Fibroblast of gingiva (primary cell): ENCODE measurements at places on chromosomes 7 and 10.

DNA sequence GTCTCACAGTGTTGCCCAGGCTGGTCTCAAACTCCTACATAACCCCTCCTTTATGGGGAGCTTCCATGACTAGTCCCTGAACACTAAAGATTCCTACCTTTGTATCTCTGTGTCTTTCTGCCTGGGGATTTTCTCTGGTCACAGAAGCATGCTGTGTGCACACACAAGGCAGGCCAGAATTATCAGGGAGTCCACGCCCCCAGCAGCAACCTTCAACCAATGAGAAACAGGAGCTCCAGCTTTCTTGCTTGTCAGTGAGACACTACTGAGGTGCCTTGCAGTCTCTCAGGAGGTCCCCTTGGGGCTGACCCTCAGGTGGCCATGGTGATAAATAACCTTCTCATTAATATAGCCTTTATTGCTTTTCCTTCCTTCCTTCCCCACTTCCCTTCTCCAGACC, 45.1 kb upstream of the AUTS2 start:
- no peak for DNase-seq

DNA sequence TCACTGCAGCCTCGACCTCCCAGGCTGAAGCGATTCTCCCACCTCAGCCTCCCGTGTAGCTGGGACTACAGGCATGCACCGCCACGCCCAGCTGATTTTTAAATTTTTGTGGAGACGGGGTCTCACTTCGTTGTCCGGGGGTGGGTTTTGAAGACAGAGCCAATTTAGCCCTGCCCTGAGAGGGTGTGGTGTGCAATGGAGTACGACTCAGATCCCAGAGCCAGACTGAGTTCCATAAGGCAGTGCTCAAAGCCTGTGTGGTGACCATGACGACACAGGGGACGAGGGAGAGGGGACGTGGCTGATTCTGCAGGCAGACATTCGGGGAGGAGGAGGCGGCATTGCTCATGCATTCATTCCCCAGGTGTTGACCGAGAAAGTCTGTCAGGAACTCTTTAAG, 72.1 kb downstream of the ZMIZ1 start:
- DNase-seq = no peak

DNA sequence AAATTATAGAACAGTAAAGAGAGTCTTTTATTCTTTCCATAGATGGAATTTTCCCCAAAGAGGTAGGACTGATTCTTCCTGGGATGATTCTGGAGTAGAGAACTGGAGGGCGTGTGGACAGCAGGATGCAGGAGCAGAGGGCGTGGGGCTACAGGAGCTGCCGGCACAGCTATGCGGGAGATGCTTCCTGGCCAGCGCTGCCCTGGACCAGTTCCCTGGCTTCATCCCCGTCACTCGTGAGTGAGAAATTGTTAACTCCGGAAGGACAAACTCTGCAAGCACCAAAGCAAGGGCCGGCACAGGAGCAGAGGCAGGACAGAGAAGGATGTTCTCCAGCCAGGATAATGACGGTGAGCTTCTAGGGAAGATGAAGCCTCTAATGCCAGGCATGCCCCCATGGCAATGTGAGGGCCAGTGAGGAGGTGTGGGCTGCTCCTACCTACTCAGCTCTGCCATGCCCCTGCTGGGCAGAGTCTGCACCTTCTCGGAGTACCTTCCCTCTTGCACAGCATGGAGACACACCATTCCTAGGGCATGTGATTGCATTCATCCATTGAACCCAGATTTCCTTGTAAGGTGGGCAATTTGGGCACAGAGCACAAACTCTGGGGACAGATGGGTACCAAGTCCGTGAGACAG, 760.9 kb upstream of the IGFBP3 start:
- peak; percentile 11 for DNase-seq

DNA sequence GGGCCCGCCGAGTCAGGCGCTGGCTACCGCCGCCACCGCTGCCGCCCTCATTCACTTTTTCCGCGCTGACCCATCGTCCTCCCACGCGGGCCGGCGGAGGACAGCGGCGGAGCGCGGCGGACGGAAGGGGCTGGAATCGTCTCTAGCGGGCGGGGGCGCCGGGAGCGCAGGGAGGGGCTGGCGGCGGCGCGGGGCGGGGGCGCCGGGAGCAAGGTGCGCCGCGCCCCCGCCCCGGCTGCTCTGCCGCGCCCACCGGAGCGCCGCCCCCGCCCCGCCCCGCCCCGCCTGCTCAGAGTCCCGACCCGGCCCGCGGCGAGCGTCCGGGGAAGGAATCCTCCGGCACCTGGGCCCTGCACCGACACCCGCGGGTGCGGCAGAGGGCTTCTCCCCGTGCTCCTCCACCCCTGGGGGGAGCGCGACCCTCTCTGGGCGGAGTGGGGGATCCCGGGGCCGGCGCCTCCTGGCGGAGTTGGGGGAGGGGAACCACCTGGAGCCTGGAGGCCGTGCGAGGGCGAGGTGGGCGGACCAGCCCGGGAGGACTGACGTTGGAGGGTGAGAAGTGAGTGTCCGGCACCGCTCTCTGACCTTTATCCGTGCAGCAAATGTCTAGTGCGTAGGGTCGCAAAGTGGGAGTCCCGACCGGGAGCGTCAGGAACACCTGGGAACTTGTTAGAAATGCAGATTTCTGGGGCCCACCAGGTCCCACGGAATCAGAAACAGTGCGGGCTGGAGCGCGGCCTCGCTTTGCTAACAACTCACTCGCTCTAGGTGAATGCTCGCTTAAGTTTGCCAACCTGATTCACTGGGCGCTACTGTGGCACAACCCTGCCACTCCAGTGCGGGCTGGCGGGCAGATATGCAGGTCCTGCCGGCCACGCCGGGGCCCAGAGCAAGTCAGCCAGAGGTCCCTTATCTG, at the start of gene COBL:
Gene COBL, minus strand, starts transcription at position 144 of the 916 bp plus-strand sequence. CDS start 176 bp downstream, outside the sequence.
- no peak for DNase-seq

DNA sequence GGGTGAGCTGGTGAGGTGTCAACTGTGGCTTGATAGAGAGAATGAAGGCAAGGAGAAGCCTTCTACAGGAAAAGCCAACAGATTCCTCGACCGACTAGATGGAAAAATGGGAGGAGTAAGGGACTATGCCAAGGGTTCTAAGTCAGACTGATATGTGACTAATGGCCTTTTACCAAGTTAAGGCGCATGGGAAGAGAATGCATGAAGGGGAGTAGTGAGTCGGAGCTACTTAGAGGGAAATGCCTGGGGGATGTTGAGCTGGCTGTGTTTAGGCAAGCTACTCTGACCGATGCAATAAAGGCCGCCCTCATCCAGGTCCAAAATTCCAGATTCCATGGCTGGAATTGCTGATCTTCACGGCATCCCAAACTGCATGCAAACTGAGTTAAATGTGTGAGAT, 48.2 kb downstream of the APBB1IP start:
- DNase-seq = peak; percentile 75

- peak; percentile 17 for DNase-seq
Observed at GRCh38 chr10:89706011-89706410, 4.6 kb downstream of the KIF20B start.

DNA sequence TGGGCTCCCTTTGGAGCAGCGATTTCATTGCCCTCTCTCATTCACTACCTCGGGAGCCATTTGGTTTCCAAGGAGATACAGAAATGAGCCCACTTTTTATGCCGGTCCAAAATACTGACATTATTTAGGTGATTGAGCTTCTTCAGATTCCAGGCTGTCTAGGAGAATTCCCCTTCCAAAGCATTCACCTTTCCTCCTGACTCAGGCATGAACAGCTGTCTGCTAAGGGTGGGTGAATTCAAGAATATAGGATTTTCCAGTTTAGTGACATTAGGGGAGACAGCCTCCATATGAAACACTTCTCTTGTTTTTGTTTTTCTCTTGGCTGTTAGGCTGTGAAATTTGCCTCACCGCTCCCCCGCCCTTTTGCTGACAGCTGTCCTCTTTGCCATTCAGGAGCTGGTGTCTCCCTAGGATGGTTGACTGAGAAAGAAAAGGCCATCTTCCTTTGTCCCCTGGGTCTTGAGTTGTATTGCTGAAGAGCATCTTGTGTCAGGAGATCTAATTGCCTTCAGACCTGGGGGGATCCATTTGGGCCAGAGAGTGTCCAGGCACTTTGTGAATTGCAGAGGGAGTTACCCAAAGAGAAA, 56.7 kb downstream of the LRRC4 start:
- DNase-seq = no peak

DNA sequence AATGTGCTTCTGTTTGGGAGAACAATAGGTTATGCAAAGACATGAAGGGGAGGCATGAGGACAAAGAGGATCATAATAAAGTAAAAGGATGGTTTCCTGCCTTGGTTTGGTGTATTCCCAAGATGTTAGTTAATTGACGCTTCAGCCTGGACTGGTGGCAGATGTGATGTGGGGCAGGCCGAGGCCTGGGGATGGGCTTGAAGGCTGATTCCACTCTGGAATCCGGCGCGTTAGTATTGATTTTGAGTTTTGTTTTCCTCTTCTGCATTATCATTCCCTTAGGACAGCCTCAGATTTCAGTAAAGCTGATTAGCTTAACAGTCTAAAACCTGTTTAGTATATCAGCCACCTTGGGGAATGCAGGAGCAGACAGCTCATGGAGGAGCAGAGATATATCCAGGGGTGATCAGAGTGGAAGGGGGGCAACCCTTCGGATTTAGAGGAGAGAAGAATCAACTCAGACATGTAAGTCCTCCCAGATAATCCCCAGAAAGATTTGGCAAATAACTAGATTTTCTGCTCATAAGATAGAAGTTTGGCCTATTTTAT, 159.8 kb upstream of the MTPN start:
- DNase-seq = no peak

GRCh38 chr7:143426479-143427142, 16.6 kb upstream of the TAS2R60 start:
- DNase-seq = no peak

GRCh38 chr10:76404531-76404930, 973.1 kb downstream of the LRMDA start:
- DNase-seq = no peak

DNA sequence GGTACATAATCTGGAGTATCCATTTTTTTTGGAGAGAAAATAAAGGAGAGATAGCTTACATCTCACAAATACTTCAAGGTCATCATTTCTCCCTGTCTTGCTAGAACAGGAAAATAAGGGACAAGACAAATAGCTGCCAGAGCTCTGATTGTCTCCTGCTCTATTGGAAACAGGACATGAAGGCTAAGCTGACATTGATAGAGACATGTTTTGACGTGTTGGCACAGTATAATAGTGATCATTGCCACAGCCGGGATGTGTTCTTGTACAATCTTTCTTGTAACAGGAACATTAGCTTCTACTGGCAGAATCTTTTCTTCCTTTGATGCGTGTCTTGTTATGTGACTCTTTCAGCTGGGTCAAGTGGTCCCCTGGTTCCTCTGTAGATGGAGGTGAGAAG, 279.3 kb upstream of the MTPN start:
- no peak for DNase-seq

- DNase-seq = no peak
Observed at GRCh38 chr10:126094537-126094936, 198.2 kb downstream of the FANK1 start.

GRCh38 chr10:32253276-32253675, 93.7 kb downstream of the EPC1 start:
- no peak for DNase-seq

- DNase-seq = no peak
Observed at GRCh38 chr10:79168210-79168609, 99.4 kb downstream of the ZMIZ1 start.

DNA sequence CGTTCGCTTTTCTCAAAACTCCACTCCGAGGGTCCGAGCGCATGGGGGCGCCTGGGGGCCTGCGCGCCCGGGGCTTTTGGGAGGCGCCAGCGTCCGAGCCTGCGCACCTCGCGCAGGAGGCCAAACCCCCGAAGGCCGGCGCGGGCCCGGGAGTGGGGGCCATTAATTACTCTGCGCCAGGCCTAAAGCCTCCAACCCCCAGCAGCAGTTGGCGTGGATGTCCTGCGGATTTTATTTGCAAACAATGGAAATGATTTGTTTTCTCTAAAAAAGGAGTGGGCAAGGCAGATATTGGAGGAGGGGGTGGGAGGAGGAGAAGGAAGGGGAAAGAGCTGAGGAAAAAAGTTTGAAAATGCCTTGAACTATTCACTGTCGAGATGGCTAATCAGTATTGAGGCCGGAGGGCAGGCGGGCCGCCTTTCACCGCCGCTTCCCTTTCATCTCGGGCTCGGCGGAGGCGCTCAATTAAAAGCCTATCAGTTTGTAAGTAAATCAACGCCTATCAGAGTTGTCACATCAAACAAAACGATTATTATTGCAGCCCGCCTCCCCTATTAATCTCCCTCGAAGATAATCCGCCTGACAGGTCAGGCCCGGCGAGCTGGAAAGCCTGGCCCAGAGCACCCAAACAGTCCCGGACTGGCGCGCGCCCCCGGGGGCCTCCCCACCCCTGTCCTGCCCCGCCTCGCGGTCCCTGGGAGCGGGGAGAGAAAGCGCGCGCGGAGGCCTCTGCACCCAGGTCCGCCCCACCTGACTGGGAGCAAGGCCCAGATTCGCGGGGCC, 3.4 kb upstream of the ZNF503 start:
- peak; percentile 5 for DNase-seq

GRCh38 chr10:59179068-59179467, 2.6 kb downstream of the PHYHIPL start:
- no peak for DNase-seq

DNA sequence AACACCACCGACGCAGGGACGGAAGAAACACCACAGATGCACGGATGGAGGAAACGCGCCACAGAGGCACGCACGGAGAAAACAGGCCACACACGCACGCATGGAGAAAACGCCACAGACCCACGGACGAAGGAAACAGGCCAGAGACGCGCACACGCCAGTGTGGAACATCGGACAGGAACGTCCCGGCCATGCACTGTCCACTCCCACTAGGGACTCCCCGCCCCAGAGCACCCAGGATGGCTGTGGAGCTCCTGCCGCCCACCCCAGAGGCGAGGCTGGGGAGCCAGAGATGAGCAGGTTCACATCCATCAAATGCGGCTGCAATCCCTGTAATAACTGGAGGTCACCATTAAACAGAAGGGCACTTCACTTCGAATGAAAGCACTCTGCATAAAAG, 17.3 kb downstream of the DIP2C start:
- DNase-seq = no peak

DNA sequence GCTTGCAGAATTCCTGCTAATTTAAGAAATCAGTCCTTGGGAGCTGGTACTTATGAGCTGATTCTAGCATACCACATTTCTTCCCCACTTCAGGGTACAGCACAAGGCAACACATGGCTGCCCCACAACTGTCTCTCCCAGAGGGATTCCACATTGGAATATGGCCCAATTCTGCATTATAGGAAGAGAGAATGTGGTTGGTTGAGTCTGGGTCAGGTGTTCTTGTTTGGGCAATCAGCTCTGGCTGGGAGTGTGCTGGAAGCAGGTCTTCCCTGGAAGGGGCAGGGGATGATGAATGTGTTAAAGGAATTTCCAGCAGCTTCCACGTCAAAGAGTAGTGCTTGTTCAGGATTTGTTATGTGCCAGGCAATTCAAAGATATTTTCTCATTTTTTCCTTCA, 95.7 kb downstream of the BUB3 start:
- no peak for DNase-seq

- DNase-seq = no peak
Observed at GRCh38 chr7:25002786-25003185, 22.8 kb upstream of the OSBPL3 start.

GRCh38 chr10:118031351-118032075, 15.2 kb downstream of the RAB11FIP2 start:
- DNase-seq = no peak

DNA sequence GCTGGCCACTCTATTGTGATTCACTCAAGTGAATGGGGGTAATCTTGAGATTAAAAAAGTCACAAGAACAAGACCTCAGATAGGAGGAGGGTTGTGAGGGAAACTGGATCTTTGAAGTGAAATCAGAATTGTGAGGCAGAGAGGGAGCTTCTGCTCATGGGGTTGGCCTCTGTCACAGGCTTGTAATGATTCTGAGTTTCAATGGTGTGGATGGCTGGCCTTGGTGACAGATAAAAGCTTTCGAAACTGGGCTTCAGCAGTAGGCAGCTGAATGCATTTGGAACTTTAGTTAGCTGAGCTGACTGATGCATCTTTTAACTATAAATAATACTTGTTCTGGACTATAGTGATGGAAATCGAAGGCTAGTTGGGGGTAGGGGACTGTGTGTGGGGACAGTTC, 12.2 kb downstream of the TAS2R60 start:
- DNase-seq = no peak
